ENCODE measurements at places on chromosomes 5 and 9.

- DNase-seq, result no peak
These were observed 128.3 kb downstream of the DPYSL3 start for GRCh38 chr5:147381555-147381954.

DNA sequence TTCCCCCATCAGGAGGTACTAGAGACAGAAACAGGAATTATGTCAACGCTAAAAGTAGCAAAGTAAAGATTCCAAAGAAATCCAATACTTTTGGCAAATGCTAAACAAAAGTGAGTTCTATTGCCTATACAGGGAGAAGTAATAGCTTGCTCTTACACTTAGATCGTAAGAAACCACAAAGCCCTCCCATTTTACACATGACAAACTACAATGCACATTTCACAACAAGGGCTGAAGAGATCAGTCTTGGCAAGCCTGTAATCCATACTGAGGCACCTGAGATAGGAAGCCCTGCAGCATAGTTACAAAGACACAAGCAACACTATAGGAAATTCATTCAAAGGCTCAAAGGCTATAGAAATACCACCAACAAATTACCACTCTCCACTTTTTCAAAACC lies 7.7 kb downstream of the HNRNPK start:
- no peak for DNase-seq

DNA sequence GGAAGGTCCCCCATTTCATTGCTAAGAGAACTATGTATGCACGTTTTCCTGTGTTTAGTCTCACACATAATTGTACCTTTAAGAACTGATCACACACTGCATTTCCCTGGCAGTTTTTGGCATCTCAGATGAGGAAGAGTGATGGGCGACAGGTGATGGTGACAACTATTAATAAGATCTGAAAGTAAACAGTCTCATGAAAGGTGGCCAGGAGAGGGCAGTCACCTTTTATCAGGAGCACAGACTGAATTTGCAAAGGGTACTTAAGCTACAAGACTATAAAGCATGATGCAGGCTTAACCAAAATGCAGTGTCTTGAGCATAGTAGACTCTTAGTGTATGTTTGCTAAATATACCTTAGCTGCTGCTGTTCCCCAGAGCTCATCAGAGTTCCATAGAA lies 91.5 kb downstream of the GHR start:
- DNase-seq, result no peak

DNA sequence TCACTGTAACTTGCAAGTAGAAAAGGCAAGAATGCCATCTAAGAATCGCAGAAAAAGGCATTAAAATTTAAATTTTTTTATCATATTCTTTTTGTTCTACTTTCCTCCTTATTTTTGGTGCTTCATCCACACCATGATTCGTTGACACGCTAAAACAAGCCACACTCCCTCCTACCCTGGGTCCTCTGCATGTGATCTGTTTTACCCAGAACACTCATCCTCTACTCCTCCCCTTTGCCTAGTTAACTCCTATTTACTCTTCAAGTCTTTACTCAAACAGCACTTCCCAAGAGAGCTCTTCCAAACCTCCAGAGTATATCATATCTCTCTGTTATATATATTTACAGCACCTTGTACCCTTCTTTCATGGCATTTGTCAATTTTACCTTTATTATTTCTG lies 61.4 kb upstream of the SRP19 start:
- DNase-seq, result no peak

GRCh38 chr5:101174981-101175380 lies 271.9 kb upstream of the ST8SIA4 start:
- DNase-seq, result no peak

GRCh38 chr5:18072600-18072999 lies 438.3 kb downstream of the TAF11L14 start:
- no peak for DNase-seq

DNA sequence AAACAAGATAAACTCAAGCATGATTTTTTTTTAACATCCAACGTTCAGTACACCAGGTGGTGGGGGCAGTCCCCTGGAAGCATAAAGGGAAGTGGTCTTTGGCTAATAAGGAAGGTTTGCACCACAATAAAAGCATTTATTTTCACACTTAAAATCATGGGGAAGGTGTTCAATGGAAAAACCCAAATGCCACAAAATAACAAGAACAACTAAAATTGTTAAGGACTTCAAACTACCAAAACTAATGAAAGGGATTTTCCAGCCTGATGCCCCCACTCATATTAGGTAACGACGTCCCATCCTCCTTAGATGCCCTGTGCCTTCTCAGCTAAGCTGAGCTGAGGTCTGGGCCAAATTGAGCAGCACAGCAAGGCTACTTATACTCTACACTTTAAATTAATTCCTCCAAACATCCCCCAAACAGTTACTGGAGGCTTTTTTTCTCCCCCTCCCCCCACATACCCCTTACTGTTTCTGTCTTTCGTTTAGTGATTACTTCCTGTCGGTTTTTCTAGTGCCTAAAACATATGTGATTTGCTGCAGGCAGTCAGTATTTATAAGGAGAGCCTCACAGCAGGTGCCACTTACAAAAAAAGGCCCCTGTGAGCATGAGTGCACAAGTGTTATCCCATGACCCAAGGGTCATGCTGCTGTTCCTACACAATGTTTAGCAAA lies 259.7 kb upstream of the ZNF608 start:
- DNase-seq, result no peak

DNA sequence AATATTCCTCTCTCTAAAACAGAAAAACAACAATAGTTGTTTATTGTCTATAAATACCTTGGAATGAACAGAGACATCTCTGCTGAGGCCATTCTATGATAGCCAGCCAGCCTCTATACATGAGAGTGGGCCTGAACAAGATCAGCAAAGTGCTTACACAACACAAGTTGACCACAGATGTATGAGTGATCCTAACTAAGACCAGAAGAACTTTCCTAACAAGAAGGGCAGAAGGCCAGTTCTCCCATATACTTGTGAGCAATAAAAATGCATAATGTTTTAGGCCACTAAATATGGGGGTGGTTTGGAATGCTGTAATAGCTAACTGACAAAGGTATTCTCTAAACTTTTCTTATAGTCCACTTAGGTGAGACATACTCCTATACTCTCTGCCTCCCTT lies 345.7 kb downstream of the SPATA31D1 start:
- peak; percentile 44 for DNase-seq

- DNase-seq, result peak; percentile 15
These were observed 24.6 kb downstream of the RFK start for GRCh38 chr9:76369583-76369982.

GRCh38 chr5:37844009-37844408 lies 4.2 kb upstream of the GDNF start:
- no peak for DNase-seq

- peak; percentile 4 for DNase-seq
These were observed 1.6 kb downstream of the FSTL4 start for GRCh38 chr5:133610489-133611356.

DNA sequence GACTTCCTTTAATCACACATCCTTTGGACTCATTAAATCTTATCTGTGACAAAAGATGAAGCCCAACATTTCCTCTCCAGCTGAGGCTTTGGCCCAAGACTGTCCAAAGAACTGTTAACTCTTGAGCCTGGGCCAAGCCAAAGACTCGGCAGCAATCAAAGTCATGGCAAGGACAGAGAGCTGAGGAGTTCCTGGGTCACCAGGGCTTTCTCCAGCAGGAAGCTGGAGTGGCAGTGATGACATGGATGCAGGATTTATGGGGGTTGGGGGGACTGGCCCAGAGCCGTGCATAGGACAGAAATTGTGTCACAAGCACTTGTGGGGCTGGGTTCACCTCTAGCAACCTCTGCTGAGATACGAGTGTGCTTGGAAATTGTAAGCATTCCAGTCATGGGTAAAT lies 440.3 kb downstream of the PLK2 start:
- peak; percentile 57 for DNase-seq

- no peak for DNase-seq
These were observed 29.8 kb downstream of the JAKMIP2 start for GRCh38 chr5:147752666-147753290.

- peak; percentile 70 for DNase-seq
These were observed 58.9 kb downstream of the DAP start for GRCh38 chr5:10702040-10702629.

DNA sequence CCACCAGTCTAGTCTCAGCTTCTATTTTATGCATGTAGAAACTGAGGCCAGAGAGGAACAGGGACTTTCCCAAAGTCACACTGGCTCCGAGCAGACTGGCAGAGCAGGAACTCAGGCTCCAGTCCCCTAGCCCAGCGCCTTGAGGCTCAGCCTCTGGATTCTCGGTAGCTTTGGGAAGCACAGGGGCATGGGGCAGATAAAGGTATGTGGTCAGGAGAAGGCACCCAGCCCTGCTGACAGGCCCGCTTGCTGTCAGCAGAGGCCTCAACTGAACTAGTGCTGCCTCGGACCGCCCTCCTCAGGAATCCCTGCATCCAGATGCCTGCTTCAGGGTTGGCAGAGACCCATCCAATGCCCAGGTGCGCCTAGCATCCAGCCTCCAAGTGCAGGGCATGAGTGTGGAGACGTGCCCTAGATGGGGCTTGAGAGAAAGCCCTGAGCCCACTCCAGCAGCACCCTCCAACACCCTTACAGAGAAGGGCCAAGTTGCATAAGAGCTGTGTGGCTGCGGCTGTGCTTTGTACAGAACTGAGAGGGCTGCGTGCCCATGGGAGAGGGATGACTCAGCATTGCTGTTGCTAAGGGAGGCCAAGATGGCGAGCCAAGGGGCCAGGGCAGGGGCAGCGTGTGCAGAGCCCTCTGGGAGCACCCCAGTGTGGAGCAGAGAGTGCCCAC lies 168.6 kb downstream of the MACROH2A1 start:
- peak; percentile 48 for DNase-seq

DNA sequence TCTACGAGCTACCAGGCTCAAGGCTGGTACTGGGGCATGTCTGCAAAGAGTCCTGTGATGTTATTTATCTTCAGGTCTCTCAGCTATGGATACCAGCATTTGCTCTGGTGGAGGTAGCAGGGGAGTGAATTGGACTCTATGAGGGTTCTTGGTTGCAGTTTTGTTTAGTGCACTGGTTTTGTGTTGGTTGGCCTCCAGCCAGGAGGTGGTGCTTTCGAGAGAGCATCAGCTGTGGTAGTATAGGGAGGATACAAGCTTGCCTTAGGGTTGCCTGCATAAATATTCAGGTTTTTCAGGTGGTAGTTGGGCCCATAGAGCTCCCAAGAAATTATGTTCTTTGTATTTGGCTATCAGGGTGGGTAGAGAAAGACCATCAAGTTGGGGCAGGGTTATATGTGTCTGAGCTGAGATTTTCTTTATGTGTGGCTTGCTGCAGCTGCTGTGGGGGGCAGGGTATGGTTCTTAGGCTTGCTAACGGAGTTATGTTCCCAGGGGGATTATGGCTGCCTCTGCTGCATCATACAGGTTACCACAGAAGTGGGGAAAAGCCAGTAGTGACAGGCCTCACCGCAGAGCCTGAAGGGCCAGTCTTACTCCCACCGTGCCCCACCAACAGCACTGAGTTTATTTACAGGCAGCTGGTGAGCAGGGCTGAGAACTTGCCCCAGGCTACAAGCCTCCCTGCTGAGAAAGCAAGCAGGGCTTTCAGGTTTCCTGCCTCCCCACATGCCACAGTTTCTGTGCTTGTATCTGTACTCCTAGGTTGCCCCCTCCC lies 9.7 kb upstream of the RIOK2 start:
- peak; percentile 57 for DNase-seq

Data from fibroblast of skin of right quadriceps (primary cell).